NCI-H1694 treated with DMSO at 0.1 percent for 48 hours (cell line): ENCODE measurements at places on chromosomes 7 and 10.

- no peak for DNase-seq
These were observed 176.3 kb downstream of the CDK14 start for GRCh38 chr7:90772410-90772809.

DNA sequence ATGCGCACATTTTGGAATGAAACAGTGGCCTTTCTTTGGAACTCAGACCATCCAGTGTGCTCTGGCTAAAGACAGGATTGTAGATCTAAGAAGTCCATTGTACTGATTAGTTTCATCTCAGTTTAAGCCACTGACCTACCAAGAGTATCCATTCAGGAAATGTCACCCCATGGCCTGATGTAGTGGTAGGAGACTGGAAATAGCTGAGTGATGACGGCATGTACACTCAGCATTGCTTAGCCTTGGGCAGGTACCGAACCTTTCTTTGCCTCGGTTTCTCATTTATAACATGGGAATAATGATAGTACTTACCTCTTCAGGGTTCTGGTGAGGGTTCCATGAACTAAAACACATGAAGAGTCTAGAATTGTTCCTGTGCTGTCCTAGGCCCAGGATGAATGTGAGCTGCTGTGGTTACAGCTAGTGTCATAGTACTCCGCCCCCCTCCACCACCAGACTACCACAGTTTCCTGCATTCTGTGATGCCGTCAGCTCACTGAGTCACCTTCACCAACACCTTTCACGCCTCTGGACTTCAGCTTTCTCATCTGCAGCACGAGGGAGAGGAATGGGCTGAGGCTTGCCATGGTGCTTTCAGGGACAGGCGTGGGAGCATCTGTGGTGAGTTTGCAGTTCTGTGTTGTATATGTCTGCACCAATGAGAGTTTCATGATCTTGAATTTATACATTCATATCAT lies 484.0 kb upstream of the GALNT17 start:
- no peak for DNase-seq

GRCh38 chr10:75751232-75751631 lies 319.8 kb downstream of the LRMDA start:
- DNase-seq = no peak

- no peak for DNase-seq
These were observed 262.6 kb downstream of the SEMA3A start for GRCh38 chr7:83931968-83932367.

DNA sequence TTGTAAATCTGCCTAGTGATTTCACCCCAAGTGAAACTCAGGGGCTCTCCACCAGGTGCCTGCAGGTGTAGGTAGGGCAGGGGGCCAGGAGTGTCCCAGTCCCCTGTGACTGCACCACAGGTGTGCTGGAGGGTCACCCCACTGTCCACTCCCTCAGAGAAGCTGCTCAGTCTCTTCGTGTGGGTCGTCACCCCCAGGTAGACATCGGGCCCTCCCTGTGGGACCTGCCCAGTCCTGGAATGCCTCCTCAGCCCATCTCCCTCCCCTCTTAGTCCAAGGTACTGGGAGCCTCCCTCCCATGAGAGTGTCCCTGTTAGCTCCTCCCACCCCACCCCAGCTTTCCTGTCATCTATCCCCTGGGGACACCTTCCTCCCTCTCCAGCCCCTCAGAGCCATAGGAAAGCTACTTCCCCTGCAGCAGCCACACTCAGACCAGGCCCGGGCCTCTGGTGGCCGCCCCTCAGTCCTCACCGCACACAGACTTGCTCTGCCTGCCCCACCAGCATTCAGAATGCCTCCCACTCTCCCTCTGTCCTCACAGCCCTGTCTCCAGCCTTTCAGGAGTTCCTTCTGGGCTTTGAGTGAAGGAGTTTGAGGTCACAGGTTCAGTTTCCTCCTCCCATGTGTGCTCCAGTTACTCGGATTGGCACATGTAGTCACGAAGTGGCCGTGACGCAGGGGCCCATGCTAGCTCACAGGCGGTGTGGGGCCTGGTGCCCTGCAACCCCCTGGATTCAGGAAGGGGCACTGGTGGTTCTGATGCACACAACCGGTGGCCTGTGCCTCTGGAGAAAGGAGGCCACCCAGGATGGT lies 5.1 kb downstream of the ALOX5 start:
- DNase-seq = no peak

- no peak for DNase-seq
These were observed 45.7 kb downstream of the SNX10 start for GRCh38 chr7:26337232-26337865.

DNA sequence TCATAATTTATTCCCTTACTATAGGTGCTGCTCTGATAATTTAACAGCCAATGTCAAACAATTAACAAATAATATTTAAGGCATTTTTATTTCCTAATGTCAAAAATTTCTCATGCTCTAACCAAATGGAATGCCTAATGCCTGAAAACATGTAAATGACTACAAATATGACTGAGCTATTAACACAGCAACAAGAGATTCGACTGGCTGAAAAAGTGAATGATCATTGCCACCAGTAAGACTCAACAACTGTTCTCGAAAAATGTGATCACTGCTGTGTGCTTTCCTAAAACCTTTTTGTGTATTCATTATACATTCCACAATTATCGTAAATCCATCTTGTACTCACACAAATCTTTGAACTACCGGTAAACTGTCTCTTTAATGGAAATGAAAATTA lies 118.7 kb downstream of the NPY start:
- no peak for DNase-seq

DNA sequence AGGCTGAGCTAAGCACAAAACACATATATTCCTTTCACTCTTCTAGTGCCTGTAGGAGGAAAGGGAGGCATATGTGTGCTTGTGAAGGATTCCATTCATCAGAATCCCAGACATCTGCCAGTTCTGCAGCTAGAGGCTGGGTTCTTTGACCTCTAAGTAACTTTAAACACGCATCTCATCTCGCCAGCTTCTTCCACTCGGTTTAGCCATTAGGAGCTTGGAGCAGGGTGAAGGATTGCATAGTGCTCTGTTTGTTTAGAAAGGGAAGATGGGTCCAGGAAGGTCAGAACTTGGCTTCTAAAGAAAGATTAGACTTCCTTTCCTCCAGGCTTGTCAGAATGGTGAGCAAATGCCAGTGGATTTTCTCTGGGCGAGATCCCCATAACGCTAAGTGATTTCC lies 43.6 kb downstream of the HK1 start:
- no peak for DNase-seq

DNA sequence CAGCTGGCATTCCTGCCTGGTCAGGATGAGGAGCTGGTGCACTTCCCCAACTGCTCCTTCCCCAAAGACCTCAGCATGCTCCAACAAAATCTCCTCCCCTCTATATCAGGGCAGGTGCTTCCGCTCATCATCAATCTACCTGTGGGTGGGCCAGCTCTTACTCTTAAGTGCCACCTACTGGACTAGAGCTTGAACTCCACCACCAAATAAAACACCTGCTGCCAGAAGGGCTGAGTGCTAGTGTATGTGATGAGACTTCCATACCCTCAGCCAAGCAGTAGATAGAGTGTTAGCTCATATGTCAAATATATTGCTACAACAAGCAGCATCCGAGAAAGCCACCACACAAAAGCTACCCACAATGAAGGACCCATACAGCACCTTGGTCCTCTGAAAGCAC lies 264.3 kb downstream of the RNLS start:
- no peak for DNase-seq

- DNase-seq = no peak
These were observed 125.4 kb downstream of the PFKFB3 start for GRCh38 chr10:6327961-6328698.

- no peak for DNase-seq
These were observed 38.6 kb downstream of the ZNRF2 start for GRCh38 chr7:30323006-30323355.

- DNase-seq = no peak
These were observed 121.5 kb upstream of the PRR15 start for GRCh38 chr7:29442146-29442545.

GRCh38 chr10:80132299-80133139 lies at the start of gene PLAC9:
Gene PLAC9, plus strand, starts transcription at chr10:80132730. Its CDS starts 33 bp downstream, at chr10:80132763.
- DNase-seq = no peak

GRCh38 chr7:108057951-108058481 lies 55.1 kb upstream of the LAMB1 start:
- peak; percentile 13 for DNase-seq

GRCh38 chr7:1901431-1902210 lies 231.5 kb downstream of the ELFN1 start:
- DNase-seq = no peak

DNA sequence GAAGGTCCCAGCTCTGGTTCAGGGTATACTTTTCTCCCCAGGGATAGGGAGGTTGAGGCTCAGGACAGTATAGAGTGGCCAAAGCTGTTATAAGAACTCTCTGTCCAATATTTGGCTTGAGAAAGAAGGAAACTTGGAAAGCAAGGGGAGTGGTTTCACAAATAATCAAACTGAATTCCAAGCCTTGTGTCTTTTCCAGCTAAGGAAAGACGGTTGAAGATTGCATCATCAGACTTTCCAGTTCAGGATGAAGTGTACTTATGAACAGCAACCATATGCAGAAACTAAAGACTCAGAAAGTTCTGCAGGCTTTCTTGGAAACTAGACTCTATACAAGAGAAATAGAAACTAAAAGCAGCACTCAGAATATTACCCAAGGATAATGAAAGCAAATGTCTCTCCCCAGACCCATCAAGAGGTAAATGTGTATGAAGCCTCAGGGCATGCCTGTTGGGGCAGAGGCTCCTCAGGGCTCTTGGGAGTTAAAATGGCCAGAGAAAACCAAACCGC lies 46.4 kb downstream of the RAMP3 start:
- DNase-seq = no peak

- DNase-seq = peak; percentile 86
These were observed 5.7 kb downstream of the PON1 start for GRCh38 chr7:95318501-95319100.

- DNase-seq = peak; percentile 8
These were observed 4.0 kb downstream of the SKAP2 start for GRCh38 chr7:26860361-26860760.

- no peak for DNase-seq
These were observed 190.1 kb downstream of the PRPF18 start for GRCh38 chr10:13776861-13777311.

GRCh38 chr7:30674876-30675275 lies 7.4 kb downstream of the CRHR2 start:
- no peak for DNase-seq

GRCh38 chr7:2072042-2072441 lies 160.7 kb downstream of the MAD1L1 start:
- DNase-seq = no peak

DNA sequence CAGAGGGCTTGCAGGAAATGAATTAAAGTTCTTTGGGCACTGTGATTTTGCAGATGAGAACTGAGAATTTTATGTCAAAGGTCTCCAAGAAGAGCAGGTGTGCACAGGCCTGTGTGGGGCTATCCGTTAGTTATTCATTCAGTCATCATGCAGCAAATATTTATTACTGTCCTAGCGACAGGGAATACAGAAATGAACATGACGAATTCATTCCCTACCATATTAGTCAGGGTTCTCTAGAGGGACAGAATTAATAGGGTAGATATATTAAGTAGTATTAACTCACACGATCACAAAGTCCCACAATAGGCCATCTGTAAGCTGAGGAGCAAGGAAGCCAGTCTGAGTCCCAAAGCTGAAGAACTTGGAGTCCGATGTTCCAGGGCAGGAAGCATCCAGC lies 2.9 kb upstream of the MMP21 start:
- DNase-seq = no peak

- no peak for DNase-seq
These were observed 237.0 kb downstream of the SDK1 start for GRCh38 chr7:3538041-3538440.

DNA sequence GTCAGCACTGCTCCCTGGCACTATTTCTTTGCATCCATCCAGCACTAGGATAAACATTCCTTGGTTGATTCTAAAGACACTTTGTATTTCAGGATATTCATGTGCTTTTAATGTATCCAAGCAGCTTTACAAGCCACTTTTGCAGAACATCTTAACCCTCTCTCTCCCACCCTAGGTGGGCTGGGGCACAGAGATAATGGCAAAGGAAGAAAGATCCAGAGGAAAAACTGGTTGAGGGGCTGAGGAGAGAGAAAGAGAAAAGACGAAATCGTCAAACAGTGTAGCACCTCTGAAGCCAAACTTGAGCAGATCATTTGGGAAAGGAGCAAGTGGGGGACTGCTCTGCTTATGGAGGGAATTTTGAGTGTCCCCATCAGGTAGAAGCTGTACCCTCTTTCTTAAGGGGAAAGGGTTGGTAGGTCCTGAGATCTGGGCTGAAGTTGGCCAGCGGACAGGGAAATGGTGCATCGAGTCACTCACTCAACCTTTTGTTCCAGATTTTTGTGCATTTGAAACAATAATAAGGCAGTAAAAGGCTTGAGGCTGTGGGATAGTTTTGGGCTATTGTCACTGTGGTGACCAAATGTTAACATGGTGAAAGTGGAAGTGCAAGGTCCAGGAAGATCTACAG lies 4.2 kb upstream of the HOXA13 start:
- DNase-seq = no peak

GRCh38 chr10:114412907-114413797 lies 8.8 kb upstream of the AFAP1L2 start:
- DNase-seq = no peak

- DNase-seq = no peak
These were observed 5.9 kb downstream of the ITGB1 start for GRCh38 chr10:32952094-32952493.

GRCh38 chr7:137576481-137576880 lies 232.9 kb upstream of the PTN start:
- no peak for DNase-seq

DNA sequence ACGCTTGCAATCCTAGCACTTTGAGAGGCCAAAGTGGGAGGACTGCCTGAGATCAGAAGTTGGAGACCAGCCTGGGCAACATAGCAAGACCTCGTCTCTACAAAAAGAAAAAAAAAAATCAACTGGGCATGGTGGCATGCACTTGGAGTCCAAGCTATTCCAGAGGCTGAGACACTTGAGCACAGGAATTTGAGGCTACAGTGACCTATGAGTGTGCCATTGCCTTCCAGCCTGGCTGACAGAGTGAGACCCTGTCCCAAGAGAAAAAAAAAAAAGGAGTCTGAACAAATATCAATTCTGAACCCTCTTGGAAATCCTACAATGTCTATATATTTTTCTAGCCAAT lies 126.8 kb upstream of the NRP1 start:
- no peak for DNase-seq

DNA sequence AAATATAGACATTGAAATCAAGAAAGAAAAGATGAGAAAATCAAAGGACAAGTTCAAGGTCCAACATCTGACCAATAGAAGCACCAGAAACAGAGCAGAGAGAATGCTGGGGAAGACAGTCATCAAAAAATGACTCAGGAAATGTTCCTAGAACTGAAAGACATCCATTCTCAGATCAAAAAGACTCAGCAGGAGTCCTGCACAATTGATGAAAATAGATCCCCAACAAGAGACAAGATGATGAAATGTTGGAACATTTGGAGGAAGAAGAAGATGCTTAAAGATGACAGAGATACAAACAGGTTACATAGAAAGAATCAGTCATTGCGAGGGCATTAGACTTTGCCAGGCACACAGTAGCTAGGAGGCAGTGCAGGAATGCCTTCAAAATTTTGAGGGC lies 30.0 kb upstream of the EIF5AL1 start:
- no peak for DNase-seq

GRCh38 chr10:22294694-22295093 lies 21.5 kb upstream of the COMMD3 start:
- DNase-seq = no peak
